ENCODE measurements at places on chromosomes 16 and 17. TPM values are rescaled to one million over a fixed set of nuclear protein-coding genes. Genes with fewer than 3 reads are reported as not detected.

- DNase-seq, result no peak
Measured at GRCh38 chr17:57939797-57940196, 15.4 kb downstream of the CUEDC1 start.

- no peak for DNase-seq
Measured at GRCh38 chr17:79942591-79943346, 92.9 kb downstream of the TBC1D16 start.

The C16orf92 gene
- not detected for total RNA-seq

The UMOD gene
- not detected for total RNA-seq

Measured in liver (tissue), 10 donors.